DMS79 treated with DMSO at 0.1 percent for 48 hours (cell line): ENCODE measurements at places on chromosomes 4 and X.

GRCh38 chrX:119105826-119106225 lies 21.8 kb downstream of the KIAA1210 start:
- no peak for DNase-seq

DNA sequence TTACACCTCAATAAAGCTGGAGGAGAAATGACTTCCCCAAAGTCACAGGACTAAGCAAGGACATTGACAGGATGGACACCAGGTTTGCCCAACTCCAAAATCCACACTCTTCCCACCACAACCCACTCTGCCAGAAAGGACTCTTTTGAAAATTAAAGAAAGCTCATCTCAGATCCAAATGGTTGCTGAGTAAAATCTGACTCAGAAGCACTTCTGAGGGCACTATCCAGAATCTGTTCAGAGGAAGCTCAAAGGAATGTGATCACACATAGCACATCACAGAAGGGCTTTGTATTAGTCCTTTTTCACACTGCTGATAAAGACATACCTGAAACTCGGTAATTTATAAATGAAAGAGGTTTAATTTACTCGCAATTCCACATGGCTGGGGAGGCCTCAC lies 155.5 kb downstream of the RAB28 start:
- no peak for DNase-seq

- peak; percentile 9 for DNase-seq
These were observed 47.8 kb upstream of the CRMP1 start for GRCh38 chr4:5940470-5941203.

DNA sequence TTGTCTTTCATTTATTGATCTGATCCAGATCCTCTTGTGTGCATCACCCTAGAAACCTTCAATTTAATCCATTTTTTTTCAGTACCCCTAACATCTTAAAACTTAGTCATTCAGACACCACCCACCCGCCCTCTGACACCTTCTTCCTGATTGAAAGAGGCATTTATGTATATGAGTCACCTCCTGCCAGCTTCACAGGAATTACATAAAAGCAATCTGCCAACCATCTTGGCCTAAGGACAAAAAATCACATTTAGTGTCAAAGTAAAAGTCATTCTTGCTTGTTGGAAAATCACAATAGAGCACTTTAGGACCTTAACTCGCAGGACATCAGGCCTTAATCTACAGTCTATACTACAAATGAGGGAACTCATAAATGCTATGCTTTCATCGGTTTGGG lies 52.1 kb downstream of the NDST3 start:
- DNase-seq = no peak
